HT-29 (cell line): ENCODE measurements at places on chromosomes 3 and 15. TPM values are rescaled to one million over a fixed set of nuclear protein-coding genes. Genes with fewer than 3 reads are reported as not detected.

DNA sequence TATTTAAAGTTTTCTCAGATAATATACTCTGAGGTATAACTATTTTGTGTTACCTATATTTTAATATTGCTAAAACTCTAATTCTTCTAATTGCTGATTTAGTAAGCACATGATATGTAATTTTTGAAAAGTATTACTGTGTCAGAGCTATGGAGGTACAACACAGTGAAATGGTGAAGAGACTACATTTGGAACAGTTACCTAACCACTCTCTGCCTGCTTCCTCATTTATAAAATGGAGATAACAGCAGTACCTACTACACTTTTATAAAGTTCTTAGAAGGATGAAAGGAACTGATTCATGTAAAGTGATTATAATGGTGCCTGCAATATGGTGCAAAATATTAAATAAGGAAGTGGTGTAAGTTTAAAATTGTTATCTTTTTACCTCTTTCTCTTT is 16.3 kb upstream of the NEK10 start:
- DNase-seq, result no peak

- no peak for DNase-seq
Measured at GRCh38 chr15:47363653-47364052, 353.7 kb upstream of the SEMA6D start.

GRCh38 chr3:140736863-140737460 is 59.1 kb downstream of the TRIM42 start:
- peak; percentile 75 for DNase-seq

DNA sequence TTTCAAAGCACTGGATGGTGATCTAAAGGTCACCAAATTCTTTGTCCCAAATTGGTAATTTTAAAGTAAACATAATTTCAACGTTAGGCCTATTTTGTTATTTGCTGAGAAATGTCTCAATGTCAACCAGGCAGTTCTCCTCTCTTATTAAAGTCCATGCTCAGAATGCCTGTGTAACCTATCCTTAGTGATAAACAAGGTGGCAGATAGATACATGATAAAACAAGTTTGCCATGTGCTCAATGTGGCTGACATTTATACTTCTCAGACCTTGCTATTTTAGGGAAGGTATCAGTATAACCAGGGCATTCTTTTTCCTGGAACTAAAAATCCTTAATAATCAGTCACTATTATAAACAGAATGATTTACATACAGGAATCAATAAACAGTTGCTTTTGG is 8.5 kb downstream of the MBNL1 start:
- no peak for DNase-seq

DNA sequence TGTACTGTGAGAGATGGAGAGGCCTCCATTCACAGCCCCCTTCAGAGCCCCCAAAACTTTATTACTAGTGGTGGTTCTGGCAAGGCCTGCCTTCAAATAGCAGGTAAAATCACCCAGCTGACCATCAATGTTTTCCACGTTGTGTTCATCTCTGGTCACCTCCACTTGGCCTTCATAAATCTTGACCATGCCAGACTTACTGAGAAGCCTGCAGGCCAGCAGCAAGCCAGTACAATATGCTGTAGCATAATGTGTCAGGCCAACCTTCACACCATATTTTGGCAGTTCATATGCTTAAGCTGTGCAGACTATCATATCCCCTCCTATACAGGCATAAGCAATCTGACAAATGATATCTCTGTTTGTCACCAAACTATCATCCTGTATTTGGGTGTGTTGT is 62.1 kb downstream of the ZNF621 start:
- no peak for DNase-seq

DNA sequence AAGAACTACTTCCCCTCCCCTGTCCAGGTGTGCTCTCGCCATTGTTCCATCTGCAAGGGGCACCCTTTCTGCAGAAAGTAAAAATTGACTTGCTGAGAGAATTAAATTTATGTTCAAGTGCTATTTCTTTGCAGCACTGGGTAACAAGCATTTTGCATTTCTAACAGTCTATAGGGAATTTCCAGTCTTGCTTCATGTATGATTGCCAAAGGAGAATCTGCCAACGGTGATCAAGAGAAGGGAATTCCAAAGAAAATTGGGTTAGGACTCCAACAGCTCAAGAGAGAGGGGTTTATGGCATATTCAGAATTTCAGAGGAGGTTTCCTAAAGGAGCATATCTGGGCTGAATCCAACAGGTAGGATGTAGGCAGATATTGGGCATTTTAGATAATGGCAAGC is 136.7 kb upstream of the WNT5A start:
- no peak for DNase-seq

- DNase-seq, result peak; percentile 66
Measured at GRCh38 chr15:43776101-43776717, 557 bp downstream of the ELL3 start.

NRROS gene
- not detected in 2 replicates for total RNA-seq

SLC12A1 gene
- not detected in 2 replicates for total RNA-seq

ACOX2 gene
- not detected in 2 replicates for total RNA-seq
